Central memory CD8-positive, alpha-beta T cell (primary cell): ENCODE measurements at places on chromosomes 2 and 18.

GRCh38 chr2:240529344-240529999, 28.3 kb downstream of the ANKMY1 start:
- peaks cover 9% of the 10 kb centered on the region for H3K36me3 ChIP-seq
- H3K27ac ChIP-seq: peak overlapping the region; percentile 49
- no peaks in the 10 kb centered on the region for H3K27me3 ChIP-seq
- DNase-seq: peak; percentile 4

DNA sequence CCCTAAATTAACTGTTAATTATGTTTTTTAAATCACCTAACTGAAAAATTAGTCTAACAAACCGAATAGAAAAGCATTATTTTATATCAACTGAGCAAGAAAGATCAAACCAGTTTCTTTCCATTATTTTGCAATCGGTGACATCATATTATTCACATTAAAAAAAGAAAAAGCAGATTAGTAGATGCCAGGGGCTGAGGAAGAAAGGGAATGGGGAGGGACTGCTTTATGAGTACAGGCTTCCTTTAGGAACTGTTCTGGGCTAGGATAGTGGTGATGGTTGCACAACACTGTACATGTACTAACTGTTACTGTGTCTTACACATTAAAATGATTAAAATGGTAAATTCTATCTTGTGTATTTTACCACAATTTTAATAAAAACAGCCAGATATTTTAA, 59.3 kb downstream of the COBLL1 start:
- no peak overlapping the region for H3K27ac ChIP-seq
- H3K36me3 ChIP-seq: no peaks in the 10 kb centered on the region
- no peak overlapping the region for H3K4me3 ChIP-seq
- no peaks in the 10 kb centered on the region for H3K27me3 ChIP-seq
- H3K4me1 ChIP-seq: no peaks in the 10 kb centered on the region

DNA sequence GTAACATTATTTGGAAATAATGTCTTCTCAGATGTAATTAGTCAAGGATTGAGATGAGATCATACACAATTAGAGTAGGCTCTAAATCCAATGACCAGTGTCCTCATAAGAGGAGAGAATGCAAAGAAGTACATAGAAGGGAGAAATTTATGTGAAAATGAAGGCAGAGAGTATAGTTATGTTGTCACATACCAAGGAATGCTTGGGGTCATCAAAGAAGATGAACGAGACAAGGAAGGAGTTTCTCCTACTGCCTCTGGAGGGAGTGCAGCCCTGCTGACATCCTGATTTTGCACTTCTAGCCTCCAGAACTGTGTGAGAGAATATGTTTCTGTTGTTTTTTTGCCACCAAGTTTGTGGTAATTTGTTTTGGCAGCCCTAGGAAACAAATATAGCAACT, 100.1 kb downstream of the GALNT13 start:
- no peaks in the 10 kb centered on the region for H3K27me3 ChIP-seq
- H3K27ac ChIP-seq: no peak overlapping the region
- H3K4me1 ChIP-seq: no peaks in the 10 kb centered on the region
- no peak overlapping the region for H3K4me3 ChIP-seq
- DNase-seq: no peak

- no peaks in the 10 kb centered on the region for H3K4me1 ChIP-seq
- no peaks in the 10 kb centered on the region for H3K36me3 ChIP-seq
- no peak overlapping the region for H3K27ac ChIP-seq
- no peaks in the 10 kb centered on the region for H3K27me3 ChIP-seq
- no peak overlapping the region for H3K4me3 ChIP-seq
These were observed 214.4 kb upstream of the SLC39A10 start for GRCh38 chr2:195442458-195443175.

GRCh38 chr2:36819095-36819711, 122.7 kb downstream of the VIT start:
- H3K27me3 ChIP-seq: no peaks in the 10 kb centered on the region
- DNase-seq: no peak
- H3K27ac ChIP-seq: no peak overlapping the region
- no peak overlapping the region for H3K4me3 ChIP-seq
- peaks cover 6% of the 10 kb centered on the region for H3K4me1 ChIP-seq

GRCh38 chr2:70141902-70142589, 48.8 kb downstream of the C2orf42 start:
- DNase-seq: no peak
- no peaks in the 10 kb centered on the region for H3K27me3 ChIP-seq
- peak overlapping the region; percentile 82 for H3K4me3 ChIP-seq
- peak overlapping the region; percentile 99 for H3K27ac ChIP-seq
- peaks cover 56% of the 10 kb centered on the region for H3K4me1 ChIP-seq

DNA sequence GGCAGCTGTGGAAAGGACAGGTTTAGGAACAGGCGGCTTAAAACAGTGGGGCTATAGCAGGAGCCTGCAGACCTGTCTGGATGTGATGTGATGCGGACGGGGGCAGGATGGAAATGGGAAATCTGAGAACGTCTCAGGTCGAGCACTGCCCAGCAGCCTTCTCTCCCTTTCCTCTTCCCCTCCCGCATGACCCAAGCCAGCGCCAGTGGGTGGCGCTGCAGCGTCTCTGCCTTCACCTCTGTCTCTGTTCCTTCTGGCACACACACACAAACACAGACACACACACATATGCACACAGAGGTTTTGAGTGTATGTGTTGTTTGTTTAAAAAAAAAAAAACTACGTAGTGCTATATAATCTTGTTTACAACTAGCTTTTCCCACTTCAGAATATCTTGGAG, 82.0 kb upstream of the SLC66A3 start:
- peaks cover 2% of the 10 kb centered on the region for H3K36me3 ChIP-seq
- no peak overlapping the region for H3K4me3 ChIP-seq
- no peak for DNase-seq
- H3K27me3 ChIP-seq: peaks cover 23% of the 10 kb centered on the region
- no peak overlapping the region for H3K27ac ChIP-seq
- no peaks in the 10 kb centered on the region for H3K4me1 ChIP-seq

- no peaks in the 10 kb centered on the region for H3K36me3 ChIP-seq
- H3K4me3 ChIP-seq: no peak overlapping the region
- no peaks in the 10 kb centered on the region for H3K27me3 ChIP-seq
- H3K4me1 ChIP-seq: no peaks in the 10 kb centered on the region
These were observed 15.1 kb downstream of the COBLL1 start for GRCh38 chr2:164826293-164827243.

- DNase-seq: no peak
- no peaks in the 10 kb centered on the region for H3K36me3 ChIP-seq
- no peak overlapping the region for H3K4me3 ChIP-seq
- H3K4me1 ChIP-seq: no peaks in the 10 kb centered on the region
These were observed 715.1 kb upstream of the CDH7 start for GRCh38 chr18:65035701-65036100.

- H3K27ac ChIP-seq: peak overlapping the region; percentile 96
- H3K4me1 ChIP-seq: peaks cover 44% of the 10 kb centered on the region
- no peak for DNase-seq
These were observed 825 bp downstream of the THUMPD2 start for GRCh38 chr2:39778233-39778632.

GRCh38 chr18:65175681-65176080, 575.1 kb upstream of the CDH7 start:
- no peak overlapping the region for H3K4me3 ChIP-seq
- no peak for DNase-seq
- no peak overlapping the region for H3K27ac ChIP-seq
- no peaks in the 10 kb centered on the region for H3K4me1 ChIP-seq
- H3K36me3 ChIP-seq: no peaks in the 10 kb centered on the region

- no peak for DNase-seq
- H3K4me3 ChIP-seq: no peak overlapping the region
- H3K27me3 ChIP-seq: peaks cover 78% of the 10 kb centered on the region
- peaks cover 2% of the 10 kb centered on the region for H3K36me3 ChIP-seq
These were observed 3.9 kb upstream of the SH3RF3 start for GRCh38 chr2:109124982-109125592.

- no peaks in the 10 kb centered on the region for H3K27me3 ChIP-seq
- no peaks in the 10 kb centered on the region for H3K4me1 ChIP-seq
- no peak overlapping the region for H3K4me3 ChIP-seq
- H3K36me3 ChIP-seq: no peaks in the 10 kb centered on the region
- H3K27ac ChIP-seq: no peak overlapping the region
These were observed 512.7 kb downstream of the CMPK2 start for GRCh38 chr2:6352906-6353515.

GRCh38 chr2:239499726-239500573, 99.1 kb upstream of the HDAC4 start:
- H3K36me3 ChIP-seq: peaks cover 1% of the 10 kb centered on the region
- no peak for DNase-seq
- H3K4me3 ChIP-seq: no peak overlapping the region
- H3K4me1 ChIP-seq: no peaks in the 10 kb centered on the region

GRCh38 chr2:233798335-233799086, 20.4 kb downstream of the MROH2A start:
- no peaks in the 10 kb centered on the region for H3K36me3 ChIP-seq
- peaks cover 8% of the 10 kb centered on the region for H3K4me1 ChIP-seq
- DNase-seq: peak; percentile 6
- H3K4me3 ChIP-seq: no peak overlapping the region
- H3K27me3 ChIP-seq: peaks cover 30% of the 10 kb centered on the region

DNA sequence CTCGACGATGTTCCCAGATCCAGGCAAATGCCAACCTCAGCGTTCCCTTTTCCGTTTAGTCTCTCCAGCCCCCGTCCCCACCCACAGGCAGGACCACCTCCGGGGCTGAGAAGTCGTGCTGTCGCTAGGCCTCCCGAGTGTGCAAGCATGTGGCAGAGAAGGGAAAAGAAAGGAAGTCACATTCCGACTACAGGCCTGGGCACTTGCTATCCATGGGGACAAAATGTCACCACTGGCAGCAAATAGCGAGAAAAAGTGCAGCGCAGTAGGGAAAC, 420 bp downstream of the PIGN start:
- peak overlapping the region; percentile 98 for H3K27ac ChIP-seq
- H3K36me3 ChIP-seq: peaks cover 19% of the 10 kb centered on the region
- no peak for DNase-seq
- peak overlapping the region; percentile 100 for H3K4me3 ChIP-seq
- peaks cover 49% of the 10 kb centered on the region for H3K4me1 ChIP-seq

- no peaks in the 10 kb centered on the region for H3K27me3 ChIP-seq
- peaks cover 16% of the 10 kb centered on the region for H3K36me3 ChIP-seq
- peak overlapping the region; percentile 6 for H3K27ac ChIP-seq
These were observed 55.2 kb downstream of the TRAPPC12 start for GRCh38 chr2:3434654-3435053.

- H3K27me3 ChIP-seq: peaks cover 36% of the 10 kb centered on the region
- no peak overlapping the region for H3K4me3 ChIP-seq
- no peak for DNase-seq
- H3K4me1 ChIP-seq: no peaks in the 10 kb centered on the region
- H3K36me3 ChIP-seq: no peaks in the 10 kb centered on the region
These were observed 223.7 kb downstream of the ALK start for GRCh38 chr2:29697715-29698114.

GRCh38 chr2:10514273-10514672, 66.1 kb upstream of the ODC1 start:
- no peaks in the 10 kb centered on the region for H3K27me3 ChIP-seq
- no peak overlapping the region for H3K27ac ChIP-seq
- H3K4me1 ChIP-seq: no peaks in the 10 kb centered on the region
- no peak overlapping the region for H3K4me3 ChIP-seq
- H3K36me3 ChIP-seq: peaks cover 2% of the 10 kb centered on the region

GRCh38 chr2:51344886-51345285, 313.0 kb upstream of the NRXN1 start:
- no peaks in the 10 kb centered on the region for H3K4me1 ChIP-seq
- no peak overlapping the region for H3K4me3 ChIP-seq
- H3K36me3 ChIP-seq: no peaks in the 10 kb centered on the region
- no peak for DNase-seq

DNA sequence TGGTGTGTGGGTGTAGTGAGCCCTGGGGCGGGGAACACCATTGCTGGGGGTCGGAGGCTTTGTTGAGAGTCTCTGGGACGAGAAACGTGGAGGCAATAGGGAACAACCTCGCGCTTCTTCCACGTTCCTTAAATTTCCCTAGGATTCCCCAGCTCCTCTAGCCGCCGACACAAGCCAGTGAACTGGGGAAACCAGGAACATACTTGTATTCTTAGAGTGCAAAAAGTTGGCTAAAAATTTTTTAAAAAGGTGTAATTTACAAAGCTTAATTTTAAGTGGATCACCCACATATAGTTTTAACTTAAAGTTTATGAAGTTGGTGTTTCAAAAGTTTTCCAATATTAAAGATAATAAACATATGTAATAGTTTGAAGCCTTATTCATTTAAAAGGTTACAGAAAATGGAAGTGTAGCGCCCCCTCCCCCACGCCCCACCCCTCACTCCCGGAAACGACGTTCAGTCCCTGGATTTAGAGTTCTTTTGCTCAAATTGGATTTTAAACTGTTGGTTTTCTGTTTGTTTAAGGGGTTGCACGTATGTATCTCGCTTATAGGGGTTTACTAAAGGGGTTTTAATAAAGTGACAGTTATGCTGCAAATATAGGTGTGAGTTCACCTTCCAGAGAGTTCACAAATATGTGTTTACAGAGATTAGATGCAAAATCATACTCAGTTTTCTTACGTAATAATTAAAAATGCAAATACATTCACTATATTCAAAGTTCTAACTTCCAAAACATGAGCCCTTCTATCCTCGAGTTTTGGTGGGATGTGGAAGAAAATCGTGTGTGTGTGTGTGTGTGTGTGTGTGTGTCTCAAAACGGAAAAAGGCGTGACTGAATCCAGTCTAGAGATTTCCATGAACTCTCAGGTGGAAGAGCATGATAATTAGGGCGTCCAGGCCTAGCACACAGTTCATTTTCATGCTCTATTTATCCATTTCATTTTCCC, 872 bp downstream of the DSG2 start:
- DNase-seq: no peak
- peaks cover 57% of the 10 kb centered on the region for H3K27me3 ChIP-seq
- no peaks in the 10 kb centered on the region for H3K36me3 ChIP-seq
- no peaks in the 10 kb centered on the region for H3K4me1 ChIP-seq
- peak overlapping the region; percentile 34 for H3K4me3 ChIP-seq

- peaks cover 67% of the 10 kb centered on the region for H3K4me1 ChIP-seq
- no peak overlapping the region for H3K27ac ChIP-seq
- DNase-seq: no peak
- H3K27me3 ChIP-seq: no peaks in the 10 kb centered on the region
These were observed 2.5 kb downstream of the RPIA start for GRCh38 chr2:88693911-88694414.

DNA sequence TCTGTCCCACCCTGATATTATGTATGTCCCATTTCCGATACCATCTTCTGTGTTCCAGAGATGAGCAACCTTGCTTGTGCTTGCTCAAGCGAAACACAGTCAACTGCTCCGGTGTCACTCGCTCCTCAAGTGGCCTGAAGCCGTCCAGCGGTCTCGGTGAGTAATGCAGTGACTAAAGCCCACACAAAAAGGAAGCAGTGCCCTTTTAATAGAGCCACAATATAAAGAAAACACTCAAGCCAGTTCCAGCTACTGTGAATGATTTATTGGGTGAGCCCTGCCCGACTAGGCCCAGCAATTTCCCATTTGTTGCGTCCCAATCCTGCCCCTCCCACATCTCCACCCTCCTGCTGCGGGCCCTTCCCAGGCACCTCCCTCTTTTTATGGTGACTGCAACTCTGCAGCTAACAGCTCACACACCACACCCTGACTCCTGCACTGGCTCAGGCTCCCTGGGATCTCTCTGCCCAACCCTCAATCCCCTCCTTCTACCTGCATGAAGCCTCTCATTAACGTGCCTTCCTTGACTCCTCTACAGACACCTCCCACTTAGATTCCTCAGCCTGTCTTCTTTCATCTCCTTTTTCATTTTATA, 44.2 kb upstream of the DSC1 start:
- no peak overlapping the region for H3K4me3 ChIP-seq
- H3K36me3 ChIP-seq: no peaks in the 10 kb centered on the region
- no peaks in the 10 kb centered on the region for H3K4me1 ChIP-seq
- H3K27me3 ChIP-seq: no peaks in the 10 kb centered on the region
- no peak overlapping the region for H3K27ac ChIP-seq
